ENCODE measurements at places on chromosomes 6 and 20. TPM values are rescaled to one million over a fixed set of nuclear protein-coding genes. Genes with fewer than 3 reads are reported as not detected.

DNA sequence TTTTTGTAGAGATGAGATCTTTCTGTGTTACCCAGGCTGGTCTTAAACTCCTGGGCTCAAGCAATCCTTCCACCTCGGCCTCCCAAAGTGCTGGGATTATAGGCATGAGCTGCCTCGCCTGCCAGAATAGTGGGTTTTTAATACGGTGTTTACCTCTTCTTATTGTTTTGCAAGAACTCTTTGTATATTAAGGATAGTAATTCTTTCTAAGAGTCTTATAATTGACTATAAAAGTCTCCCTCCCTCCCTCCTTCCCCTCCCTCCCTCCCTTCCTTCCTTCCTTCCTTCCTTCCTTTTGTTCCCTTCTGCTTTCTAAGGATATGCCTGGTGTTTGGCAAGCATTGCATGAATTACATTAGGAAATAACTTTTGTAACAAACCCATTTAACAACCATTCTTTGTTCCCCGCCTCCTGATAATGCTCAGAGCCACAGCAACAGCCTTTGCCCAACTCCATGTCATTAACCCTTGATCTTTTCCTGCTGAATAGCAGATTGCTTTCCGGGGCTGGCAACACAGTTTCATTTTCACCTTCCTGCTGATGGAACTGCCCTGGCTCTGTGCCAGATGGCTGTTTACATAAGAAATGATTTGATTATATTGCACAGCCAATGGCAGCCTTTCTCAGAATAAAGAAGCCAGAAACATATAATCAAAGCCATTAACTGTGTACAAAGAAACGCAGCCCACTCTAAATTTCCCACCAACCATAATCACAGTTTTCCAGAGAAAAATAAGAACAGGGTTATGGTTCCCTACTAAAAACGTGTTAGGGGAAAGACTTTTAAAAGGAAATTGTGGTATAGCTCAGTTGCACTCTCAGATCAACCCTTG lies 143.7 kb upstream of the PTPN1 start:
- H3K36me3 ChIP-seq = no peaks in the 10 kb centered on the region
- no peak overlapping the region for H3K27ac ChIP-seq
- no peaks in the 10 kb centered on the region for H3K4me1 ChIP-seq
- DNase-seq = no peak
- no peak overlapping the region for H3K4me3 ChIP-seq

Gene ELOVL2
- 1.7 TPM for total RNA-seq

- no peaks in the 10 kb centered on the region for H3K27me3 ChIP-seq
- DNase-seq = no peak
- H3K4me1 ChIP-seq = no peaks in the 10 kb centered on the region
- no peak overlapping the region for H3K4me3 ChIP-seq
- no peaks in the 10 kb centered on the region for H3K36me3 ChIP-seq
Measured at GRCh38 chr20:23651117-23651516, 13.4 kb upstream of the CST3 start.

DNA sequence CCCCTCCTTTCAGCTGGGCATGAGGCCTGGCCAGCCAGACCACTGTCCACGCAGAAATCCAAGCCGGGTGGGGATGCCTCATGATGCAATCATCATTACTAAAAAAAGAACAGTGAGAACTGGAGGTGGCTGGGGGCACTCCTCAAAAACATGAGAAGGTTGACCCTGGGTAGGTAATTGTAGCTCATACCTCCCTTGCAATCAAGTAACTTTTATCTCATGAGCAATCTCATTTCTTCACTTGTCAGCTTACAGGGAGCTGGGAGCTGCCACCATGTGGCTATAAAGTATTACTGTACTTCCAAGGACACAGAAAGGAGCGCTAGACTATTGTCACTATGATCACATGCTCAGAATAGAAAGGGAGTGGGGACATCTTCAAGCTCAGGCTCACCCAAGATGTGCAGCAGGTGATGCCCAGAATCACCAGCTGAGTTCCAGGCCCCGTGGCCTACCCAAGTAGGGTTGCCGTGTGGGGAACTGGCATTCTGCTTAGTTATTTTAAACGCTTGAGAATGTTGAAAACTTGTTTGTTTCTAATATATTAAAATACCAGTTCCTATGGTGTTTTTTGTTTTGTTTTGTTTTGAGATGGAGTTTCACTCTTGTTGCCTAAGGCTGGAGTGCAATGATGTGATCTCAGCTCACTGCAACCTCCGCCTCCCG lies 3.0 kb upstream of the CDH26 start:
- H3K36me3 ChIP-seq = no peaks in the 10 kb centered on the region
- no peak overlapping the region for H3K27ac ChIP-seq
- DNase-seq = peak; percentile 52
- no peak overlapping the region for H3K4me3 ChIP-seq

- H3K4me3 ChIP-seq = no peak overlapping the region
- H3K27ac ChIP-seq = peak overlapping the region; percentile 56
- H3K4me1 ChIP-seq = peaks cover 6% of the 10 kb centered on the region
Measured at GRCh38 chr20:20037960-20038359, 14.3 kb downstream of the CRNKL1 start.

- H3K4me3 ChIP-seq = no peak overlapping the region
- no peak for DNase-seq
- H3K36me3 ChIP-seq = peaks cover 30% of the 10 kb centered on the region
- no peaks in the 10 kb centered on the region for H3K27me3 ChIP-seq
- H3K4me1 ChIP-seq = no peaks in the 10 kb centered on the region
Measured at GRCh38 chr20:62339647-62340062, 27.5 kb downstream of the LAMA5 start.

DNA sequence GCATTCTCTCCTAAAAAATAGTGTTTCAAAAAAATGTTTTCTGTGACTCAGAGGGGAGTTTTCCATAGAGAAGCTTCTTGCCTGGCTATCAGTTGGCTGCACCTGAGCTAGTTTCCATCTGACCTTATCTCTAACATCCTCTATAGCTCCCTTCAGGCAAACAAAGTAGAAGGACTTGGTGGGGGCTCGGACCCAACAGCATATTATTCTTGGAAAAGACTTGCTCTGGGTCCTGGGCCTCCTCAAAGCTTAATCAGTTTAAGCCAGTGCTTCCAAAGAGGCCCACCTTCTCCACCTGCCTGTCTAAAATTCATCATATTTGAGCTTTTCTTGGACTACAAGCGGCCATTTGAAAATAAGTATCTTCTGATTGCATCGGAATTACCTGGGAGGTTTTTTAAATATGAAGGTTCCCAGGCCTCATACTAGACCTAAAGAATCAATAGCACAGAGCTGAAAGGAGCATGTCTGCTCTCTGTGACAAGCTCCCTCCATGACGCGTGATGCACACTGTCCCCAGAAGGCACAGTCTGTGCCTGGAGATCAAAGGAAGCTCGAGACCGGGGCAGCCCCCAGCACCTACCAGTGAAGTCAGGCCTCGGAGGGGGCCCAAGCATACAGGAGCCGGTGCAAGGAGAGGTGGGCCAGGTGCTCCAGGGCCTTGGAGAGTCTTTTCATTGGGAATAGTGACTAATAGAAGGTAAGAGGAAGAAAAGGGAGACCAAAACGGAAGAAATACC lies 80.6 kb upstream of the HIVEP1 start:
- H3K27ac ChIP-seq = no peak overlapping the region
- H3K36me3 ChIP-seq = no peaks in the 10 kb centered on the region
- no peaks in the 10 kb centered on the region for H3K4me1 ChIP-seq
- H3K27me3 ChIP-seq = no peaks in the 10 kb centered on the region

GRCh38 chr6:19665613-19665909 lies 171.6 kb upstream of the ID4 start:
- H3K36me3 ChIP-seq = no peaks in the 10 kb centered on the region
- H3K4me3 ChIP-seq = no peak overlapping the region
- H3K27me3 ChIP-seq = no peaks in the 10 kb centered on the region
- no peak for DNase-seq

DNA sequence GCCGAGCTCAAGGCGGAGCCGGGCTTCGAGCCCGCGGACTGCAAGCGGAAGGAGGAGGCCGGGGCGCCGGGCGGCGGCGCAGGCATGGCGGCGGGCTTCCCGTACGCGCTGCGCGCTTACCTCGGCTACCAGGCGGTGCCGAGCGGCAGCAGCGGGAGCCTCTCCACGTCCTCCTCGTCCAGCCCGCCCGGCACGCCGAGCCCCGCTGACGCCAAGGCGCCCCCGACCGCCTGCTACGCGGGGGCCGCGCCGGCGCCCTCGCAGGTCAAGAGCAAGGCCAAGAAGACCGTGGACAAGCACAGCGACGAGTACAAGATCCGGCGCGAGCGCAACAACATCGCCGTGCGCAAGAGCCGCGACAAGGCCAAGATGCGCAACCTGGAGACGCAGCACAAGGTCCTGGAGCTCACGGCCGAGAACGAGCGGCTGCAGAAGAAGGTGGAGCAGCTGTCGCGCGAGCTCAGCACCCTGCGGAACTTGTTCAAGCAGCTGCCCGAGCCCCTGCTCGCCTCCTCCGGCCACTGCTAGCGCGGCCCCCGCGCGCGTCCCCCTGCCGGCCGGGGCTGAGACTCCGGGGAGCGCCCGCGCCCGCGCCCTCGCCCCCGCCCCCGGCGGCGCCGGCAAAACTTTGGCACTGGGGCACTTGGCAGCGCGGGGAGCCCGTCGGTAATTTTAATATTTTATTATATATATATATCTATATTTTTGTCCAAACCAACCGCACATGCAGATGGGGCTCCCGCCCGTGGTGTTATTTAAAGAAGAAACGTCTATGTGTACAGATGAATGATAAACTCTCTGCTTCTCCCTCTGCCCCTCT lies 1.1 kb downstream of the CEBPB start:
- H3K27ac ChIP-seq = 0 out of 2 replicates have a peak overlapping the region, but pooled peaks have one; percentile 66
- no peaks in the 10 kb centered on the region for H3K36me3 ChIP-seq
- H3K4me3 ChIP-seq = peak overlapping the region; percentile 90
- peaks cover 30% of the 10 kb centered on the region for H3K4me1 ChIP-seq
- no peaks in the 10 kb centered on the region for H3K27me3 ChIP-seq

GRCh38 chr6:41286544-41287346 lies at the start of gene TREM1:
Gene TREM1 (minus strand): TSS chr6:41286682. CDS start chr6:41286655, 27 bp downstream.
- no peaks in the 10 kb centered on the region for H3K36me3 ChIP-seq
- H3K4me1 ChIP-seq = peaks cover 4% of the 10 kb centered on the region
- H3K27ac ChIP-seq = no peak within 1 kb of the TSS
- H3K27me3 ChIP-seq = peaks cover 26% of the 10 kb centered on the region

DNA sequence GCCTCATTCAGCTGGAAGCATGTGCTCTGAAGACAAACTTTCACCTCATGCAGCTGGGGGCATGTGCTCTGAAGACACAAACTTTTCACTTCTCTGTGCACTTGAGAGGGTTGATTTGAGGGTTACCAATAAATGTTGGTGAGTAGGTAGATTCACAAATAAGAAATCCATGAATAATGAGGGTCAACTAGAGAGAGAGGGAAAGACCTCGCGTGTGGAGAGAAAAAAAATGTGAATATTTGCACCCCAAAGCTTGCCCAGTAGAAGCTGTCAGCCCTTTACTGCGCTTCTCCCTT lies 43.4 kb downstream of the PSMB1 start:
- H3K4me3 ChIP-seq = no peak overlapping the region
- H3K36me3 ChIP-seq = no peaks in the 10 kb centered on the region
- H3K27ac ChIP-seq = no peak overlapping the region
- DNase-seq = no peak
- no peaks in the 10 kb centered on the region for H3K4me1 ChIP-seq

GRCh38 chr20:34058831-34059230 lies 53.2 kb downstream of the EIF2S2 start:
- H3K27ac ChIP-seq = no peak overlapping the region
- H3K27me3 ChIP-seq = no peaks in the 10 kb centered on the region
- H3K4me1 ChIP-seq = no peaks in the 10 kb centered on the region
- no peaks in the 10 kb centered on the region for H3K36me3 ChIP-seq
- no peak for DNase-seq

Gene TRIM31
- not detected for total RNA-seq

DNA sequence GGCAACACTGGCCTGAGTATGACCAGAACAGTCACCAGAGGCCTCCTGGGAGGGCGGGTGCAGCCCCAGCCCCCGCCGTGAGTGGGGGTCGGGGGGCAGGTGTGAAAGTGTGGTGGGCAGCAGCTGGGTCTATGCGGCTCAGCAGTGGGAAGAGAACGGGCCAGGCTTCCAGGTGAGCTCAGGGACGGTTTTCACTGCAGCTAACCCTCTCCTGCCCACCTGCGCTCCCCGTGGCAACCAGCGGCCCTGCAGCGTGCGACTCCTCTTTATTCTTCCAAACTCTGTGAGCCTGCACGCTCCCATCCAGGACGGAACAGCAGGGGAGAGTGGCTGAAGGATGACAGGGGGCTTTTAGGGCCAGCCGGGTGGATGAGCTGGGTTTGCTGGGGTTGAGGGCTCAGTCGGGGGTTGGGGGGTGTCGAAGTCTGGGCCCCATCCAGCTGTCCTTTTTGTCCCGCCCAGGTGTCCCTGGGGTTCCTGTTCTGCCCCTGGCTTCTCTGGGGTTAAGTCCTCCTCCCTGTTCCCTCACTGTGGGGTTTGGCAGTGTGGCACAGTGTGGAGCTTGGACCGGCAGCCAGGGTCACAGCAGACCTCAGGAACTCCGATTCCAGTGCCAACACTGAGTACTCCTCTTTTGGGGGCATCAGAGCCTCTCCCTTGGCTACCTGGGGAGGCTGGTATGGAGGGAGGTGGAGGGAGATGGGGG lies 859 bp upstream of the BIRC7 start:
- peaks cover 20% of the 10 kb centered on the region for H3K4me1 ChIP-seq
- peak; percentile 90 for DNase-seq
- H3K27ac ChIP-seq = no peak overlapping the region
- no peaks in the 10 kb centered on the region for H3K36me3 ChIP-seq

DNA sequence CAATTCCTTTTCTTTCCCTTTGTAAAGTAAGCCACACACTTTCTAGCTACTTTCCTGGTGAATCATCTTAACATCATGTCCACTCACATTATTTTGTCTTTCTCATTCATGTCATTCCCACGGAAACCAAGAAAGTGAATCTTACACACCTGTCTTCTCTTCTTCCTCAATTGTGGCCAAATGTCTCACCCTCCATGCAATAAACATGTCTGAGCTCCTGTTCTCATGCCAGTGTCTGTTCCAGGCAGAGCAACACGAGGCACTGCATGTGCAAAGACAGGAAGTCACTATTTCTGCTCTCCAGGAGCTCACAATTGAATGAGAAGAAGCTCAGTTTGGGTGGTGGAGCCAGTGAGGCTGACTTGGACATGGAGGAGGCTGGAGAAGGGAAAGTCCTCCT lies 29.0 kb upstream of the TMEM244 start:
- H3K4me3 ChIP-seq = no peak overlapping the region
- H3K27ac ChIP-seq = no peak overlapping the region
- DNase-seq = no peak
- no peaks in the 10 kb centered on the region for H3K36me3 ChIP-seq

- H3K4me3 ChIP-seq = no peak overlapping the region
- H3K27ac ChIP-seq = no peak overlapping the region
Measured at GRCh38 chr20:1430004-1430451, 36.6 kb downstream of the NSFL1C start.

DNA sequence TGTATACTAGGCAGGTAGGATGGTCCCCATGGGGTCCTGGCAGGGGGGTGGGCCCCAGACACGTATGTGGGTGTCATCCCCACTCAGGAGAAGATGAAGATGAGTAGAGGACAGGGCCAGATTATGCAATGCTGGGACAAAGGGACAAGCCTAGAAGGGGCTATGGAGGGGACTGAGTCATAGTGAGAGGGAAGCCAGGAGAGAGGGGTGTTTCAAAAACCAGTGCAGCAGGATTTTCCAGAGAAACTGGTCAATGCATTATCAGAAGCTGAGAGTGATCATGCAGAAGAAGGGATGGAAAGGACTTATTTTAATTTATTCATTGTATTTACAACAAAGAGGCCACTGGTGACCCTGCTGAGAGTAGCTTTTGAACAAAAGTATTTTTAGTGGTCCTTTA lies 74.0 kb downstream of the PPP1R3G start:
- H3K4me3 ChIP-seq = no peak overlapping the region
- no peak for DNase-seq
- no peaks in the 10 kb centered on the region for H3K4me1 ChIP-seq
- no peaks in the 10 kb centered on the region for H3K27me3 ChIP-seq
- no peaks in the 10 kb centered on the region for H3K36me3 ChIP-seq

- H3K27ac ChIP-seq = no peak overlapping the region
- H3K27me3 ChIP-seq = no peaks in the 10 kb centered on the region
- no peaks in the 10 kb centered on the region for H3K36me3 ChIP-seq
- peak; percentile 80 for DNase-seq
- H3K4me1 ChIP-seq = no peaks in the 10 kb centered on the region
- H3K4me3 ChIP-seq = no peak overlapping the region
Measured at GRCh38 chr6:7615611-7616383, 25.8 kb downstream of the SNRNP48 start.
